ENCODE measurements at places on chromosomes 16 and 17. TPM values are rescaled to one million over a fixed set of nuclear protein-coding genes. Genes with fewer than 3 reads are reported as not detected.

Gene GCGR
- total RNA-seq, result not detected

Gene KRTAP1-4
- total RNA-seq, result not detected

Gene RUSF1
- 125 TPM for total RNA-seq

DNA sequence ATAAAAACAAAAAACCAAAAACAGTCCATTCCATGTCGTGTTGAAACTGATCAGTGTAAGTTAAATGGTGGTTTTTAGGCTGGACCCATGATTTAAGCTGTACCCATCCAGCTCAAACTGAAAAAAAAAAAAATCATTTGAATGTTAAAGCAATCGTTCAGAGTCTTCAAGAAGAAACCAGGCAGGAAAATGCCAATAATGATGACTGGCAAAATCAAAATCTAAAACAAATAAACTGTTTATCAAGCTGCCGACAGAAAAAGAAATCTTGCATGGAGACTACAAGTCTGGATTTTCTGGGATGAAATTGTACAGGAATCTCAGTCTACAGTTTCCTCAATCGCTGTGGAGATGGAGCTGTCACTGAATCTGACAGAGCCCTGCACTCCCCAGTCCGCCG is 40.7 kb downstream of the SOST start:
- H3K36me3 ChIP-seq, result no peaks in the 10 kb centered on the region
- peaks cover 14% of the 10 kb centered on the region for H3K4me1 ChIP-seq
- H3K27me3 ChIP-seq, result peaks cover 3% of the 10 kb centered on the region
- no peak for DNase-seq

Gene MAPT
- 1.8 TPM for total RNA-seq

- H3K27ac ChIP-seq, result no peak overlapping the region
- H3K36me3 ChIP-seq, result no peaks in the 10 kb centered on the region
- DNase-seq, result no peak
- no peak overlapping the region for H3K4me3 ChIP-seq
- peaks cover 7% of the 10 kb centered on the region for H3K27me3 ChIP-seq
- H3K4me1 ChIP-seq, result no peaks in the 10 kb centered on the region
Measured at GRCh38 chr17:72358465-72358864, 237.6 kb downstream of the SOX9 start.

Gene TMC7
- total RNA-seq, result not detected

DNA sequence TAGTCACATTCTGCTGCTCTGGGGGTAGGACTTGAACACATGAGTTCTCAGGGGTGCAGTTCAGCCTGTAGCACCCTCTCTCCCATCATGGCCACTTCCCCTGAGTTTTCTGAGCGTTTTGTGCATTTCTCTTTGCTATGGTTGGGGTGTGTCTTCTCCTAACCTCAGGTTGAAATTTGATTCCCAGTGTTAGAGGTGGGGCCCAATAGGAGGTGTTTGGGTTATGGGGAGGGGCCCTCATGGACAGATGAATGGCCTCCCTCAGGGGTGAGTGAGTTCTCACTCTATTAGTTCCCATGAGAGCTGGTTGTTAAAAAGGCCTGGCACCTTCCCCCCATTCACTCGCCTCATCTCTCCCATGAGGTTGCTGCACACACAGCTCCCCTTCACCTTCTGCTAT is 101.1 kb downstream of the FOXL1 start:
- no peaks in the 10 kb centered on the region for H3K36me3 ChIP-seq
- H3K4me1 ChIP-seq, result no peaks in the 10 kb centered on the region
- no peak overlapping the region for H3K4me3 ChIP-seq
- H3K27ac ChIP-seq, result no peak overlapping the region

Gene TERB1
- not detected for total RNA-seq

DNA sequence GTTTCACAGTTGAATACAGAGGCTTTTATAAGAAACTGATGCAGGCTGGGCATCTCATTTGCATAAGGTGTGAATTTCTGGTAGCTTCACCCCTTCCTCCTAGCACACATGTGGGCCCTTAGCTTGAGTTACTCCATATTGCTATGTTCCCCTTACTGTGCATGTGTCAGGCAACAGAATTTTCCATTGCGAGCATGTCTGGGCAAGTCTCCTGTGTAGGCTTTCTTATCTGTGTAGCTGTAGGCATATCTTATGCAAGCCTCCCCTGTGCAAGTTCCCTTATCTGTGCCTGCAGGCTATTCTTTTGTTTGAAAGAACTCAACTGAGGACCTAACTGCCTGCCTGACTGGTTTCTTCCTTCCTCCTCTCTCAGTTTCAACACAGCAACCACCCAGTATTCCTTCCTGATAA is 597.4 kb upstream of the CDH5 start:
- DNase-seq, result no peak
- no peak overlapping the region for H3K4me3 ChIP-seq
- H3K27me3 ChIP-seq, result peaks cover 3% of the 10 kb centered on the region
- no peak overlapping the region for H3K27ac ChIP-seq

GRCh38 chr16:1088295-1089170 is 7.5 kb downstream of the C1QTNF8 start:
- peaks cover 73% of the 10 kb centered on the region for H3K27me3 ChIP-seq
- no peak for DNase-seq
- H3K4me1 ChIP-seq, result no peaks in the 10 kb centered on the region
- no peaks in the 10 kb centered on the region for H3K36me3 ChIP-seq

DNA sequence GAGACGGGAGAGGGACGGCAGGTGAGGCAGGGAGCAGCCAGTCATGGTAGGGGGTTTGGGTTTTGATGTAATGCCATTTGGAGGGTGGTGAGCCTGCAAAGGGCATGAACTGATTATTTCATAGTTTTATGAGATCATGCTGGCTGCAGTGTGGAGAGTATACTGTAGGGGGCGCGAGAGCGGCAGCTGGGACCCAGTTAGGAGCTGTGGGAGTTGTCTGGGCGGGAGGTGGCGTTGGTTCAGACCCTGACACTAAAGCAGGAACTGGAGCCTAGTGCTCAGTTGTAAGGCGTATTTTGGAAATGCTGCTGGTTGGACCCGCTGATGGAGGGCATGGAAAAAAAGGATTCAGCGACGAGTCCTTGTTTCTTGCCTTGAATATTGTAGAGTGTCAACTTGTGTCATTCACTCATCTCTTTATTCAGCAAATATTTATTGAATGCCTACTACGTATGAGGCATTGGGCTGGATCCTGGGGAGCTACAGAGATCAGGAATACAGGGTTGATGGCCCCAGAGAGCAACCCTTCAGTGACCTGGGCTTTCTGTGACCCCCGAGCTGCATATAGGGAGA is 23.7 kb upstream of the KDM8 start:
- H3K36me3 ChIP-seq, result no peaks in the 10 kb centered on the region
- H3K4me1 ChIP-seq, result peaks cover 27% of the 10 kb centered on the region
- no peaks in the 10 kb centered on the region for H3K27me3 ChIP-seq
- no peak overlapping the region for H3K4me3 ChIP-seq
- peak; percentile 88 for DNase-seq
- no peak overlapping the region for H3K27ac ChIP-seq

DNA sequence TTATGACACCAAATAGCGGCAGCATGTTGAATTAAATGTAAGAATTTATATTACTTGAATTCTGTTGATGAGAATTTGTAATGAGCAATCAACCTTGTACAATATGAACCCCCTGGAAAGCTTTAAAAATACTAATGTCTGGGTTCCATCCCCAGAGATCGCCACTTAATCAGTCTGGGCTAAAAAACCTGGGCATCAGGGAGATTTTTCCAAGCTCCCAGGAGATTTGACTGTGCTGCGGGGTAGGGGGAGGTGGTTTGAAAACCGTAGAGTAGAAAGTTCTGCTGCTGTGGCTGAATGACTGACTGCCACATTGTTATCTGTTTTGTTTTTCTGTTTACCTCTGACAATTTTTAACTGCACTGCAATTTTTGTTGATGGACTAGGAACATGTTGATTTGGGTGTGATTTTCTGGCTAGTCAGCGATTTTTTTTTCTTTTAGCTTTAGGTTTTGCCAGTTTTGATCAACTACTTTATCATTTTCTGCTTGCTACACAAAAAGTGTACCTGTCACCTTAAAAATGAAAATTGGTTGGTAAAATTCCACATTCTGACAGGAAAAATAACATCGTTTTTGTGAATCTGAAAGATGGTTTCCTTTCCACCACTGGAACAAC is 79.3 kb downstream of the PCTP start:
- H3K27ac ChIP-seq, result no peak overlapping the region
- no peaks in the 10 kb centered on the region for H3K36me3 ChIP-seq

DNA sequence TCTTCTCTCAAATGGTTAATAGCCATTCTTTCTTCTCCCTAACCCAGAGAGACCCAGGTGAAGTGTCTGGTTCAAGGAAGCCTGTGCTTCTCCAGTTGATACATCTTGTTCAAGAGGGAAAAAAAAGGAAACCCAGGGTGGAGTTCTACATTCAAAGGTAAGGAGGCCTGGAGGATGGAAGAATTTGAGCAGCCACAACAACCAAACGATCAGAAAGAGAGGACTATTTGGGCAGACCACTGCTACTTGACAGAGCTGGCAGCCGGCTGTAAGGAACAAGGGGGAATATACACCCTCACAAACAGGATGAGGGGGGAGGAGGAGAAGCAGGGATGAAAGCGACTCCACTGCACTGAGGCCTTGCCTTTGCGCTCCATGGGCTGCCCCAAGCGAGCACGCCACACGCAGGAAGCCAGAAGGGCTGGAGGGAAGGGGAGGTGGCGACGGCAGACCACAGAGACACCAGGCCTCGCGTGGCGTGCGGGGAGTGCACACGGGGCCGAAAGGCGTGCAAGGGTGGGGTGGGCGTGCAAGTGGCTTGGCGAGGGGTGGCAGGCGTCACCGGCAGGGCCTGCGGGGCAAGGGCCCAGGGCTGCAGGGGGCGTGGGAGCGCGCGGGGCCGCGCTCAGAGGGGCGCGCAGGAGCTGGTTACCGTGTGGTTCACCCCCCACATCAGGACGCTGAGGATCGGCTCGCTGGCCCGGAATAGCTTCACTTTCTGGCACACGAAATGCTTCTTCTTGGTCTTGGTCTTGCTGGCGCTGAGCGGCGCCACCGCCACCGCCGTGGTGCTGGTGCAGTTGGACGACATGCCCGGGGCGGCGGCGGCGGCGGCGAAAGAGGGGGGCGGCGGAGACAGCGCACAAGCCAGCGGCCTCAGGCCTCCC is 499 bp downstream of the PIP4K2B start:
- H3K4me1 ChIP-seq, result peaks cover 22% of the 10 kb centered on the region
- H3K27ac ChIP-seq, result peak overlapping the region; percentile 28
- H3K36me3 ChIP-seq, result peaks cover 2% of the 10 kb centered on the region

DNA sequence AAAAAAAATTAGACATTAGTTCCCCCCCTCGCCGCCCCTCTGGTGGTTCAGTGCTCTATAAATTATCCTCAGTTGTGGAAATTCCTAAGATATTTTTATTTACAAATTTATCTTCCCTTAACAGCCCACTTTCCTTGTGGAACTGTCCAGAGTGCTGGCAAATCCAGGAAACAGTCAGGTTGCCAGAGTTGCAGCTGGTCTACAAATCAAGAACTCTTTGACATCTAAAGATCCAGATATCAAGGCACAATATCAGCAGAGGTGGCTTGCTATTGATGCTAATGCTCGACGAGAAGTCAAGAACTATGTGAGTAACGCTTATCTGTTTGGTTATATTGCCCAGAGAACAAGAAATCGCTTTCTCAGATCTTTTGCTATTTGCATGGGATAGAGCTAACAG is 2.9 kb downstream of the KPNB1 start:
- H3K4me1 ChIP-seq, result peaks cover 19% of the 10 kb centered on the region
- H3K27me3 ChIP-seq, result no peaks in the 10 kb centered on the region
- no peak for DNase-seq
- H3K36me3 ChIP-seq, result peaks cover 49% of the 10 kb centered on the region
- H3K4me3 ChIP-seq, result no peak overlapping the region

DNA sequence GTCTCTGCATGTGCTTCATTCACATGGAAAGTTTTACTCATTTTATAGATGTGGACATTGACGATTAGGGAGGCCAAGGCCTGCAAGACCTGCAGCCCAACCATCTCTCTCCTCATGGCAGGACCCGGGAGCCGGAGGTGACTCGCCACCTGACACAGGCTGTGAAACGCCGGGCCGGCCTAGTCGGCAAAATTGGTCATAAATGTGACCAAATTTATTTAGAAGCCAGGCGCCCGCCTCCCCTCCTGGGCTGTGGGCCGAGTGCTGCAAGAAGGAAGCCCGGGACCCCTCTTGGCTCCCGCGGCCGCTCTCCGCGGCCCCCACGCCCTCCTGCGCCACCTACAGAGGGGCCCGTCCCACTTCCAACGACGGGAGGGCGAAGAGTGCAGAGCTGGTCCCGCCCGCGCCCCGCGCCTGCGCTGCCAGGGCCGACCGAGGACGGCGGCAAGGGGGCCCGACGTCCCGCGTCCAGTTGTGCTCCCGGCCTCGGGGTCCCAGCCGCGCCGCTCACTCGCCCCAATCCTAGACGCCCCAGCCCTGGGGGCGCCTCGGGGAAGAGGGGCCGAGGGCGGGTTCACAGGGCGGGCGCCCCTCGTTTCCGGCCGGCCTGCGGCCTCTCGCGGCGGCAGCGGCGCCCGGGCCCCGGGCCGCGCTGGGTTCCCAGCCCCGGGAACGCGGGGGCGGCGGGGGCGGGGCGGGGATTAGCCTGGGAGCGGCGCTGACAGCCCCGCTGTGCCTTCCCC is 47.5 kb downstream of the WNT3 start:
- no peak overlapping the region for H3K27ac ChIP-seq
- DNase-seq, result no peak
- peak overlapping the region; percentile 57 for H3K4me3 ChIP-seq
- no peaks in the 10 kb centered on the region for H3K4me1 ChIP-seq

- no peaks in the 10 kb centered on the region for H3K27me3 ChIP-seq
- peaks cover 39% of the 10 kb centered on the region for H3K36me3 ChIP-seq
- H3K4me3 ChIP-seq, result no peak overlapping the region
- H3K27ac ChIP-seq, result no peak overlapping the region
- H3K4me1 ChIP-seq, result no peaks in the 10 kb centered on the region
Measured at GRCh38 chr16:68902003-68902968, 59.0 kb downstream of the TANGO6 start.

Gene WNT9B
- not detected for total RNA-seq

DNA sequence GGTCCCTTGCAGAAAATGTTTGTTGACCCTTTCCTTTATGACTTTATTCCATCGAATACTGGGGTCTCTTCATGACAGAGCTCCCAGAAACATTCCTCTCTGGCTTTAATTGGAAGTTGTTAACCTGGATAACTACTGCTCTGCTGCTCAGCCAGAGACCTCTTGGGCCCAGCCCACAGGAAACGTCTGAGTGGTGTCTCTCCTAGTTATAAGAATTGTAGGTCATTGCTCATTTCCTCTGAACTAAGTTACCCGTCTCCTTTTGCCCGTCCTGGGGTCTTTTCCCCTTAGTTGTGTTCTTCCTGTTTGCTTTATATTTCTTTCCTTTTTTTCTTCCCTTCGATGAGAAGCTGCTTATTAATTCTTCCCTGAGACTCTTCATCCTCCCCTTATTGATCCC is 9.0 kb downstream of the MAP2K6 start:
- no peak overlapping the region for H3K4me3 ChIP-seq
- DNase-seq, result no peak
- H3K27ac ChIP-seq, result no peak overlapping the region
- H3K36me3 ChIP-seq, result no peaks in the 10 kb centered on the region
- no peaks in the 10 kb centered on the region for H3K27me3 ChIP-seq
- H3K4me1 ChIP-seq, result peaks cover 2% of the 10 kb centered on the region

Gene CDYL2
- total RNA-seq, result 15.4 TPM

Data from T-cell (primary cell).